ENCODE measurements at places on chromosomes 4 and X. TPM values are rescaled to one million over a fixed set of nuclear protein-coding genes. Genes with fewer than 3 reads are reported as not detected.

DNA sequence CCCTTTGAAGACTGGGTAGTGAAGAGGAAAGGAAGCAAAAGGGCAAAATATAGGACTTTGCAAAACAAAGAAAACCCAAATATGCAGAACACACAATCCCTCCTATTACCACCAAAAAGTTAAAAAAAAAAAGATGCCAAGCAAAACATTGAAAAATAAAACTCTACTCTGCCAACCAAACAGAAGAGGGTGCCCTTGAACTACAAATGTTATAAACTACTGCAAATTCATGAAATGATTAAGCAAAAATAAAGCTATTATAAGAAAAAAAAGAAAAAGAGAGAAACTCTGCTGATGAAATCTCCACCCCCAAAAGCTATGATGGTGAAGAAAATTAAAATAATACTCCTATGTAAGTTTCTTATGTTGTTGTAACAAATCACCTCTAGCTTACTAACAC lies 168.5 kb upstream of the STK26 start:
- peak; percentile 31 for DNase-seq
- no peaks in the 10 kb centered on the region for H3K36me3 ChIP-seq
- H3K27ac ChIP-seq = no peak overlapping the region
- H3K4me1 ChIP-seq = no peaks in the 10 kb centered on the region

GRCh38 chrX:101385795-101386541 lies at the start of gene BTK:
TSS of gene BTK (minus strand) at chrX:101386191. CDS start at chrX:101375284, 10,907 bp downstream.
- peak within 1 kb of the TSS; percentile 78 for H3K27ac ChIP-seq
- H3K27me3 ChIP-seq = no peaks in the 10 kb centered on the region
- H3K36me3 ChIP-seq = peaks cover 10% of the 10 kb centered on the region
- H3K4me3 ChIP-seq = peak within 1 kb of the TSS; percentile 51
- H3K4me1 ChIP-seq = peaks cover 35% of the 10 kb centered on the region
- DNase-seq = peak; percentile 73

- no peaks in the 10 kb centered on the region for H3K4me1 ChIP-seq
- no peaks in the 10 kb centered on the region for H3K27me3 ChIP-seq
- H3K27ac ChIP-seq = no peak overlapping the region
- H3K4me3 ChIP-seq = no peak overlapping the region
- H3K36me3 ChIP-seq = no peaks in the 10 kb centered on the region
- no peak for DNase-seq
Measured at GRCh38 chr4:176540814-176541213, 221.0 kb downstream of the SPCS3 start.

DNA sequence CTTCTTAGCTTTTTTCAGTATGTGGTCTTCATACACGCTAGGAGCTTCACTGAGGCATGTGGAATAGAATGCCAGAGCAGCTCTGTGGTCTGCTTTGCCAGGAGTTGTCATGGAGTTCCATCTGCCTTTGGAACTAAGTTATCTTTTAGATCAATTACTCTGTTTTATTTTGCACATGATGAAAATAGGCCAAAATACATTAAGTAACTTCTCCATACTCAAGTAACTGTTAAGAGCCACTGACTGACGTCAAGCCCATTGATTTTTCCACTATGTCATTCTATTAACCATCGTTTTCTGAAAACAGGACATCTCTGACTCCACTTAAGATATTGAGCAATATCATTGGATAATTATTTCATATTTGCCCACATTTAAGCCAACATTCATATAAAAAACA lies 415.1 kb upstream of the MAD2L1 start:
- H3K27ac ChIP-seq = no peak overlapping the region
- no peak for DNase-seq
- no peaks in the 10 kb centered on the region for H3K4me1 ChIP-seq
- no peak overlapping the region for H3K4me3 ChIP-seq

Gene TNIP3
- not detected for polyA plus RNA-seq

DNA sequence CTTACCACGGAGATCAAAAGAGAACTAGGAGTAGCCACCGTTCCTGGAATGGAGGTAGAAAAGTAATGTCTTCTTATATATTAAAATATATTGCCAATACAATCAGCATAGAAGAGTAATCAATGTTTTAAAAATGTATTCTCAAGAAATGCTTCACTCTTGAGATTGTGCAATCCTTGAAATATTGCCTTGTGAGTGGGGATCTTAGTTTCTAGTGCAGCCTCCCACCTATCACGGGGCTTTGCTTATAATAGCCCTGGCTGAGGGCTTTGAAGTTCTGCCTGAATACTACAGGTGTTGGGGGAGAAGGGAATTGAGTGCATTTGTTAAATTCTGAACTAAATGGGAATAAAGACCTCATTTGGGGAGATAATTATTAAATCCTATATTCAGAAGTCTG lies 55.5 kb downstream of the VGLL1 start:
- no peak overlapping the region for H3K4me3 ChIP-seq
- H3K36me3 ChIP-seq = no peaks in the 10 kb centered on the region
- no peak for DNase-seq

DNA sequence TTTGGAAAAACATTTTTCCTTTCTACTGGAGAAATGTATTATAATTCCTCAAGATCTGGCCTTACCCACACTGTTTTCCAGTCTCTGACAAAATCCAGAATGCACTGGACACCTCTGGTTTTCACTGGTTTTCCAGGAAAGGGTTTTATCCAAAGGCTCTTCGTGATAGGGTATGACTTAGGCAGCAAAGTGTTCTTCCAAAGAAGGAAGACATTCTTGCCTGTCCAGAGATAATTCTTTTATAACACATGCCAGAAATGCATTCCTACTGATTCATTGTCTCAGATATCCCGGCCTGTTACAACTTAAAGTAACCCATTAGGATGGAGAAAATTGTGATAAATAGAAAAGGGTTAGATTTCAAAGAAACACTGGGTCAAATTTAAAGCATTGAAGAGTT lies 2343.1 kb downstream of the PCDH7 start:
- H3K36me3 ChIP-seq = no peaks in the 10 kb centered on the region
- H3K4me1 ChIP-seq = no peaks in the 10 kb centered on the region
- H3K4me3 ChIP-seq = no peak overlapping the region
- H3K27ac ChIP-seq = no peak overlapping the region

Gene PAGE2
- not detected for polyA plus RNA-seq

- H3K27ac ChIP-seq = no peak overlapping the region
- DNase-seq = no peak
- no peak overlapping the region for H3K4me3 ChIP-seq
Measured at GRCh38 chrX:107780525-107780924, 3.0 kb downstream of the NCBP2L start.

Gene CAPN6
- polyA plus RNA-seq = not detected

- no peaks in the 10 kb centered on the region for H3K27me3 ChIP-seq
- H3K4me3 ChIP-seq = peak overlapping the region; percentile 17
- peak overlapping the region; percentile 61 for H3K27ac ChIP-seq
- H3K4me1 ChIP-seq = peaks cover 75% of the 10 kb centered on the region
- no peak for DNase-seq
Measured at GRCh38 chr4:15413623-15414019, 14.2 kb upstream of the C1QTNF7 start.

Gene ARHGEF38
- not detected for polyA plus RNA-seq

DNA sequence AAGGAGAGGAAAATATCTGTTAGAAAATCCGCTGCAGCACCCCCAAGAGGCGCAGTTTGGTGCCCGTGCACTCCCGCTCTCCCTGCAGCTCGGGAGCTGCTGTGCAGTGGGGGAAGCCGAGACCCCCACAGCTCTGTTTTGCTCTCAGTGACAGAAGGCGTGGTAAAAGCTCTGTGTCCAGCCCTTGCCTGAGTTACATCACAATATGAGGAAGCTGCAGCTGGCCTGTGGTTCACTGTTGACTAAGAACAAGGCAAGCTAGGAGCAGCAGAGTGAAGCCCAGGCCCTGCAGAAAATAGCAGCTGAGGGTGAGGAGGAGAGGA lies 88.5 kb upstream of the ADRA2C start:
- H3K27ac ChIP-seq = no peak overlapping the region
- DNase-seq = no peak
- no peak overlapping the region for H3K4me3 ChIP-seq
- H3K4me1 ChIP-seq = no peaks in the 10 kb centered on the region
- no peaks in the 10 kb centered on the region for H3K36me3 ChIP-seq

DNA sequence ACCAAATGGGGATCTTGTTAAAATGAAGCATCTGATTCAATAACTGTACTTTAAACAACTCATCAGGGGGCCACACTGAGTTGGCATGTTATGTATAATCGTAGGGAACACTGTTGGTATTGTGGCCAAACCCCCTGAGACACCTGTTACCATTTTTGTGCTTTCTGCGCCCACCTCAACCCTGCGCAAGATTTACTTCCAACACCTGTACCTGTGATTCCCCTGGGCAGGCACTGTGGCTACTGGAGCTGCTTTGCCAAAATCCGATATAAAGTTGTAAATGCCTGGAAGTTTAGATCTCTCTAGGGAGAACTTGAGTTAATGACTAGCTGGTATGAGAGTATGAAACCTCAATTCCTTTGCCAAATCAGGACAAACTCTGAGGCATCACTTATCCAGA lies 259.8 kb upstream of the ATOH1 start:
- no peaks in the 10 kb centered on the region for H3K27me3 ChIP-seq
- H3K4me3 ChIP-seq = no peak overlapping the region

Data from B cell (primary cell).